ENCODE measurements at places on chromosomes 11 and 22.

- no peak for DNase-seq
Measured at GRCh38 chr22:21797444-21798221, 62.0 kb upstream of the YPEL1 start.

- no peak for DNase-seq
Measured at GRCh38 chr22:49937758-49938564, 19.5 kb downstream of the CRELD2 start.

DNA sequence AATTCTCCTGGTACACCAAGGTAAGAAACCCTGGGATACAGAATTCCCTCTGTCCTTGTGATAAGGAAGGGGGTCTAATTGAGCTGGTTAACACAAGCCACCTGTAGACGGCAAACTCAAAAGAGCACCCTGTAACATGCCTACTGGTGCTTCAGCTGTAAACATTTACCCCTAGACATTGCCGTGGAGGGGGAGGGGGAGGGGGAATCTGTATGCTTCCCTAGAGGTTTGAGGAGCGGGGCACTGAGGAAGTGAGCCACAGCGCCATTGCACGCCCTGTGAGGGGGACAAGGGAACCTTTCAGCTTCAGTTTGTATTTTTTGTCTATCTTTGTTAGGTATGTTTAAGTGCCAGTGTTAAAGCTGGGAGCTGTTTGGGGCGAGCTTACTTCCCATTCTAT is 99.8 kb downstream of the AASDHPPT start:
- DNase-seq, result no peak

GRCh38 chr11:44776551-44777208 is 49.9 kb downstream of the TSPAN18 start:
- no peak for DNase-seq

- DNase-seq, result no peak
Measured at GRCh38 chr11:69476509-69476961, 4.9 kb upstream of the LINC01488 start.

GRCh38 chr11:12077535-12078280 is 32.7 kb upstream of the MICAL2 start:
- DNase-seq, result no peak

DNA sequence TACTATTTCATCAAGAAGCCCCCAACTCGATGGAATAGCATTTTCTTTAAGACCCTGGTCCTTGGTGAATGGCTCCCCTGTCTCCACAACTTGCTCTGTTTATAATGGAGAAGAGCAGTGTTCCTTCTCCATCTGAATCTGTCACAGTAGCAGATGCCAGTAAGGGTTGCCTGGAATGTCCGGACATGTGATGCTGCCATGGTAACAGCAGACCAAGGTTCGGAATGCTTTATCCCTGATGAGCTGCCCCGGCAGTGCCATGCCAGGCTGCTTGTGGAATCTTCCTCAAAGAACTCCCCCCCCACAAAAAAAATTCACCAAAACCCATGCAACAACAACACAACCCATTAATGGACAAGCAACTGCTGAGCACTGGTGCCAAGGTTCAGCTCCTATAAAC is 72.5 kb downstream of the KCNC1 start:
- DNase-seq, result no peak

GRCh38 chr11:68506908-68507307 is 46.4 kb downstream of the PPP6R3 start:
- DNase-seq, result no peak

- no peak for DNase-seq
Measured at GRCh38 chr22:20241579-20242392, 26.3 kb downstream of the RTN4R start.

DNA sequence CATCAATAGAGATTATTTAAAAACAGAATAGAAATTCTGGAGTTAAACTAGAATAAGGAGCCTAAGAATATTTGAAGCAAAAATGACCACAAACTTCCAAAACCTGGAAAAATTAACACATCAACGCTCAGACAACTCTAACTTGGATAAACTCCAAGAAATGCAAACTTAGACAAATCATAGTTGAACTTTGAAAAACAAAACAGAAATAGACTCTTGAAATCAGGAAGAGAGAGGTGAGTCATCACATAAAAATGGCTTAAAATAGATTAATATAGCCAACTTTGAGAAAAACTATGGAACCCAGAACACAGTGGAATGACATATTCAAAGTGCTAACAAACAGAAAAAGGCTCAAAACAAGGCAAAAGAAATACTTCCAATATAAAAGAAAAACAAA is 974.2 kb downstream of the JRKL start:
- DNase-seq, result no peak

- DNase-seq, result no peak
Measured at GRCh38 chr11:113723787-113724186, 17.7 kb upstream of the TMPRSS5 start.

DNA sequence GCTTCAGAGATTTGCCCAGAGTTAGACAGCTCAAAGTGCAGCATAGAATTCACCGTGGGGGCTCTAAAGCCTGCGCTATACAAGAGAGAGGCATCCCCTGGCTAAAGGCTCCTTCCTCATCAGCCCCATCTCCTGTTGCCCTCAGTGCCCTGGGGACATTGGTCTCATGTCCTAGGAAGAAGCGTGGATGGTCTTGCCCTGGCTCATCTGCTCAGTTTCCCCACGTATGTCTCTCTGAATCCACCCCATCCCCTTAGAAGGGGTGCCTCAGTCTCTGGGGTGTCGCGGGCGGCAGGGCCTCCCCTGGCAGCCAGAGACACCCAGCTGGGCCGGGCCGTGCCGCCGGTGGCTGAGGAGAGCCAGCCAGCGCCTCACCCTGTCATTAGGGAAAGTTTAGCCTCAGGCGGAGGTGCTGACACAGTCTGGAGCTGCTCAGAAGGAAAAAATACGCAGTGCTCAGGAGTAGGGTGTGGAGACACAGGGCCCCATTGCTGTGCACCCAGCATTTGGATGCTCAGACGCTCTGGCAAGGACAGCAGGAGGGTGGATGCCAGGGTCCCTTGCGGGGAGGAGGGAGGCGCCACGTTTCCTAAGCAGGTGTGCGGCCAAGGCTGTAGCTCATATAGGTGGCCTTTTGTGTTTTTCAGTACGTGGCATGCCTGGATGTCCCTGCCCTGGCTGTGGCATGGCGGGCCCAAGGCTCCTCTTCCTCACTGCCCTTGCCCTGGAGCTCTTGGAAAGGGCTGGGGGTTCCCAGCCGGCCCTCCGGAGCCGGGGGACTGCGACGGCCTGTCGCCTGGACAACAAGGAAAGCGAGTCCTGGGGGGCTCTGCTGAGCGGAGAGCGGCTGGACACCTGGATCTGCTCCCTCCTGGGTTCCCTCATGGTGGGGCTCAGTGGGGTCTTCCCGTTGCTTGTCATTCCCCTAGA is 1.3 kb downstream of the SLC39A13 start:
- DNase-seq, result no peak

DNA sequence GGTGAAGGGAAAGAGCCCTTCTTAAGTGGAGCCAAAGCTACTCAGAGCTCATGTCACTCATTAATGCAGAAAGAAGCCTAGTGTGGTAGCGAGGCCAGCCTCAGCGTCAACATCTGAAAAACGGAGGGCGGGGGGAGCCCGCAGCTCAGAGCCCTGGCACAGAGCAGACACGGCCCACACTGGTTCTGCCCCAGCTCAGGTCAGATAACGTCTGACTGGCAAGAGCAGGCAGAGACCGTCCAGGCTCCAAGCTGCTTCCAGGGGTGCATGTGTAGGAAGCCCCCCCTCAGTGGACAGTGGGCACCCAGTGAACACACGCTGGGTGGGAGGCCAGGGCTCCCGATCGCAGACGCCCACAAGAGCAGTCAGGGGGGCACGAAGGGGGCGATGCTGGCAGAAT is 100.8 kb downstream of the SHANK2 start:
- no peak for DNase-seq

DNA sequence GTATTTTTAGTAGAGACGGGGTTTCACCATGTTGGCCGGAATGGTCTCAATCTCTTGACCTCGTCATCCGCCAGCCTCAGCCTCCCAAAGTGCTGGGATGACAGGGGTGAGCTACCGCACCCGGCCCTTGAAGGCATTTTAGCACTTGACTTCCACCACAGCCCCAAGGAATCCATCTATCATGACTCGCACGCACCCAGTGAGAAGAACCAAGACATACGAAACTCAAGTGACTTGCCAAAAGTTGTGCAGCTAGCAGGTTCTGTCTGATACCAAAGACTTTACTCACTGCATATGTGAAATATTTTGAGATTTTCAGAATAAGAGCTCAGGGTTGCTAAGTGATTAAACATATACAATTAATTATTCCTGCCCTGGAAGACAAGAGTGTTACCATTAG is 21.0 kb downstream of the FLI1 start:
- DNase-seq, result no peak

- no peak for DNase-seq
Measured at GRCh38 chr11:67022961-67023956, at the start of gene SYT12. SYT12 (plus strand) TSS chr11:67023134; CDS start chr11:67030145, 7,011 bp downstream.

DNA sequence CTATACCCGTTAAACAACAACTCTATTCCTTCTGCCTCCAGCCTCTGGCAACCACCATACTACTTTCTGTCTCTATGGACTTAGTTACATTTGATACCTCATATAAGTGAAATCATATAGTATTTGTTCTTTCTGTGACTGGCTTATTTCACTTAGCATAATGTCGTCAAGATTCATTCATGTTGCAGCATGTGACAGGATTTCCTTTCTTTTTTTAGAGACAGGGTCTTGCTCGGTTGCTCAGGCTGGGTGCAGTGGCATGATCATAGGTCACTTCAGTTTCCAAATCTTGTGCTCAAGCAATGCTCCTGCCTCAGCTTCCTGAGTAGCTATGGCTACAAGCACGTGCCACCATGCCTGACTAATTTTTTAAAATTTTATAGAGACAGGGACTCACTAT is 29.4 kb upstream of the SORL1 start:
- DNase-seq, result no peak

- no peak for DNase-seq
Measured at GRCh38 chr22:43833286-43834240, 21.5 kb upstream of the EFCAB6 start.

DNA sequence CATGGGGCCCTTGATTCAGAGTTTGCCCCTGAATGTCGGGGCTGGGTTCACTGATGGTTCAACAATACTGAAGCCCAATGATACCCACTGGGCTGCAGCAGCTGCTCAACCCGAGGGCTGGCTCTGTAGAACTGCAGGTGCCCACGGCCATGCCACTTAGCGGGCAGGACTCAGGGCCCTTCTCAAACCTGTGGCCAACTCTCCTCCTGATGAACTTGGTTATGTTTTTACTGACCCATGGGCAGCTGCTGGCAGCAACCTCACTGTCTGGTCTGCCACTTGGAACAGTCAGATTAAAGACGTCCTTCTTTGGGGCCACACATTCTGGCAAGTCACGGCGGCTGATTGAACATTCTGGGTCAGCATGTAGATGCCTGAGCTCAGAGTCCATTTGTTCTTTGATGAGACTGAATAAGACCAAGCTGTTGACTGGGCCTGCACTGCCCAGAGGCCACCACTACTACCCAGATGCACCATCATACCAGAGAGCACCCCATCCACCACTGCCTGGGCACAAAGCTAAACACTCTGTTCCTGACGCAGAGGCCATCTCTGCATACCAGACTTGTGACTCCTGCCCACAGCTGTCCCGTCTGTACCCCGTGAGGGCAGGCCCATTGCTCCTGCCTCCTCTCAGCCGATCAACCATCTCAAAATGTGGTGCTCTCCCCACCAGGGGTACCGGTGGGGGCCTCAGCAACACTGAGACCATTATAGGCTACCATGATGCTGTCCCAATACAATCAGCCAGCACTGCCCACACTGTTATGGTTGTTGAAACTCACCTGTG is 67.8 kb downstream of the SHANK2 start:
- DNase-seq, result no peak

DNA sequence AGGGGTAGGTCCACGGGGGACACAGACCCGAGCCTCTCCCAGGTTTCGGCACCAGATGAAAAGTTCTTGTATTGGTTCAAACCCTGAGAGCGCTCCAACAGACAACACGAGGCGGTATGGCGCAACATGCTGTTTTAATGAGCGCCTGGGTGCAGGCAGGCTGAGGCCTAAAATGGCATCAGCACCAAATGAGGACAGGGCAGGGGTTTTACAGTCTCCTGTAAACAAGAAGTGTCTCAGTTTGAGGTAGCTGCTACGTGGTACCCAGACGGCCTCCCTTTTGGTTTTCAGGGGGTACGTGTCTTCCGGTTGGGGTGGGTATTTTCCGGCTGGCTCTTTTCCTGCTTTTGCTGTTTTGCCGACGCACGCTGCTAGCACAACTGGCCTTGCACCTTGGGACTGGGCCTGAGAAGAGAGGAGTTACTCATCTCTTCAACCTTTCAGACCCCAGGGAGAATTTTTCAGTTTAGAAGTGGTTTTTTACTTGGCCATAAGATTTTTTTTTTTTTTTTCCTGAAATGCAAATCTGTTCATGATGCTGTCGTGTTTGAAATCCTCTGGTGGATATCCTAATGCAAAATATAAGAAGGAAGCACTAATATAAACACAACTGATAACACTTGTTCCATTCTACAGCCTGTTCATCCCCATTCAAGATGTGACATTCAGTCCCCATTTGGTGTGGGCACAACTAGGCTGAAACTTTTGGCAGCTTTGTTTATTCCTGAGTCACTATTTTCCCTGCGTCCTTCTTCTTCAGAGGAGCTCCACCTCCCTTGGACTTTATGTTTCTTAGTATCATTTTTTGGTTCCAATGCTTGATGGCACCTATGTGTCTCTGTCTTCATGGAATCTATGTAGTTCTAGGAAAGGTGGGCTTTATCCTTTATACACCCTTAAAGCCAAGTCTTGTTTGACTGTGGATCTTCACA is 6.5 kb downstream of the PPFIBP2 start:
- DNase-seq, result no peak

DNA sequence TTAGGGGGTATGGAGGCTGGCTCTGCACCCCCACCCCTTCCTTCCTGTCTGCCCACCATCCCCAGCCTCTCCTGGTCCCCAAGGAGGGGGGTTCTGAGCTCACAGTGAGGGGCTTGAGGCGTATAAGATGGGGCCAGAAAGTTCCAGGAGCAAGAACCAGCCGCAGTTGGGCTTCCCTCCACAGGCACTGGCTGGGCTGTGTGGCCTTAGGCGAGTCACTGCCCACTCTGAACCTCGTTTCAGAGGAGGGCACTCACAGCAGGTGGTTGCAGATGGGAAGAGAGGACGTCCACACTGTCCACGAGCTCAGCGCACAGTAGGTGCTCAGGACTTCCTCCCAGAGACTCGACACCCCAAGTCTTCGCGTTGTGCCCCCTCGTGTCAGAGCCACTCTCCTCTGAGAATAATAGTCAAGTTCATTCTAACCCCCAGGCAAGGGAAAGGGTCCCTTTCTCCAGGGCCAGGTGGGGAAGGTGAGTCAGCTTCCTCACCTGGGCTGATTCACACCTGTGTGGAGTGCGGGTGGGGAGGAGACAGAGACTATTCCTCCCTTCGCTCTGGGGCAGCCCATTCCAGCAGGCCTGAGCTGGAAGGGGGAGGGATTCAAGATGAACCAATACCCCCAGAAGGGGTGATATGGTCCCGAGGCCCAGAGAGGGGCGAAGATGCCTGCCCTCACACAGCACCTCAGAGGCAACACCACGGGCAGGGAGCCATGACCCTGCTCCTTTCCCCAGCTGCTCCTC is 29.3 kb downstream of the RPL3 start:
- no peak for DNase-seq

- DNase-seq, result no peak
Measured at GRCh38 chr11:45300715-45301114, 14.6 kb upstream of the SYT13 start.

GRCh38 chr22:27438271-27438980 is 363.1 kb downstream of the MN1 start:
- DNase-seq, result no peak
